NCI-H226 (cell line): ENCODE measurements at places on chromosomes 7 and 10.

- no peak for DNase-seq
Measured at GRCh38 chr7:148458263-148458662, 132.3 kb upstream of the C7orf33 start.

DNA sequence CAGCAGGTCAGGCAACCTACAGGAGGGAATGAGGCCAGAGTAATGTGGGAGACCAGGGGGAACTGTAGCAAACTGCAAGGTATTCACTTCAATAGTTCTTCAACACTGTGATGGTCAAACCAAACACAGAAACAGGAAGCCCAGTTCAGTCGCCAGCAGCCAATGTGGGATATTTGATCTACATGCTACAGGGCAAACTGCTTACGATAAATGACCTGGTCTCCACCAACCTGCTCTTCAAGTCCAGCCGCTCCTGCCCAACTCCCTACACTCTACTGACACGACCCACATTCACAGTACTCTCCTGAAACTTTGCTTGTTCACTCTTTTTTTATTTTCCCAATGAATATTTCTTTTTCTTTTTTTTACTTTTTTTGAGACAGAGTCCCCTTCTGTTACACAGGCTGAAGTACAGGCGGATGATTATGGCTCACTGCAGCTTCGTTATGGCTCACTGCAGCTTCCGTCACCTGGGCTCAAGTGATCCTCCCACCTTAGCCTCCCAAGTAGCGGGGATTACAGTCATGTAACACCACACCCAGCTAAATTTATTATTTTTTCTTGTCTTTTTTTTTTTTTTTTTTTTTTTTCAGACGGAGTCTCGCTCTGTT lies 42.1 kb downstream of the MDH2 start:
- DNase-seq, result no peak

GRCh38 chr7:43693687-43694398 lies 35.5 kb downstream of the COA1 start:
- DNase-seq, result peak; percentile 80

GRCh38 chr10:72981882-72982529 lies 27.4 kb upstream of the PLA2G12B start:
- no peak for DNase-seq

- peak; percentile 36 for DNase-seq
Measured at GRCh38 chr7:22725585-22725984, 1.4 kb upstream of the IL6 start.

DNA sequence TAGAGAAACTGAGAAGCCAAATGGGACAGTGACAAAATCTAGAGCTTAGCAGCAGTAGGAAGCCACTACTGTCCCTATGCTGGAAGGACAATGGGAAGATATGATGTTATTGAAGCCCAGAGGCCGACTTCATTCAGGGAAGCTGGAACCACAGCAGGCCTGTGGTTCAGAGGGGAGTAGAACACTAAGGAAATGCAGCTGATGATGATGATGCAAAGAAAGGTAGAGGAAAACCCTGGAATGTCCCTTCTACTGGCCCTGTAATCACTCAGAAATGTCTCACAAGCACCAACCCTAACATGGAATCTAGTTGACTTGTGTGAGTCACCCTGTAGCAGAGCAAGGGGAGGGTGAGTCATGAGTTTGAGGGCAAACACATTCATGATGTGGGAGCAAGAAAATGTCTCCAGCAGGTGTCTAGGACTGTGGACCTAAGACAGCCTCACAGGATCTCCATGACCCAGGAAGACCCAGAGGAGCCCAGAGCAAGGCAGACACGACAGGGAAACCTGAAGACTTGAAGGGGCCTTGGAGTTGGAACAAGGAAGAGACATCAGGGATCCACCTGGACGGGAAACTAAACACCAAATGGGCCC lies 37.0 kb upstream of the LRRC17 start:
- peak; percentile 99 for DNase-seq

- no peak for DNase-seq
Measured at GRCh38 chr7:130909161-130909836, 175.3 kb upstream of the KLF14 start.
